SK-N-SH (cell line): ENCODE measurements at places on chromosomes 7 and 10. TPM values are rescaled to one million over a fixed set of nuclear protein-coding genes. Genes with fewer than 3 reads are reported as not detected.
A peak's percentile ranks its signal among the peaks of the same experiment; 100 is the strongest.

SH3PXD2A gene
- polyA plus RNA-seq = 2.1 and 2.5 TPM in 2 replicates

CADPS2 gene
- 0.05 TPM in 2 replicates for polyA plus RNA-seq

MAGI2 gene
- 1.1 and 1.2 TPM in 2 replicates for polyA plus RNA-seq

EGR2 gene
- polyA plus RNA-seq = 0.25 and 0.47 TPM in 2 replicates

DNA sequence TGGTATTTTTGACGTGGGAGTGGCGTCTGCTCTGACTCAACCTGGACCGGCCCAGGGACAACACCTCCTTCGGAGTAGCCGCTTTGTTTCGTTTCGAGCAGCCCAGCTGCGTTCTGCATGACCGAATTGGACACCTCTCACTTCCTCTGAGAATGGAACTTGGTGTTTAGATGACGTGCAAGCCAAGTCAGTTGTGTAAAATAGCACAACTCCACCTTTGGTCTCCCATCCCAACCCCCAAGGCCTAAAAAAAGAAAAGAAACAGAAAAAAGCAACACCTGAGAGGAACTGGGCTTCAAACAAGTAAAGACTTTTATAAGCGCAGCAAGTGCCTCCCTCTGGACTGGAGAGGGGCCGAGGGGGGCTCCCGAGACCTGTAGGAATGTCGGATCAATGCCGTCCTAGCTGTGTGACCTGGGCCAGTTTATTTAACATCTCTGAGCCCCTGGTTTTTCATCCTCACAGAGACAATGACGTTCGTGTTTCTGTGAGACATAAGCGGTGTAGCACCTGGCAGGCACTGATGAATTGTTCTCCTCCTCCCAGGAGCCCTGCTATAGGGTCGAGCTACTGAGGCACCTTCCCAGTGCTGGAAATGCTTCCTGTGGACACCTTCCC, 52.0 kb upstream of the SMNDC1 start:
- H3K36me3 ChIP-seq = no peaks in the 10 kb centered on the region
- no peaks in the 10 kb centered on the region for H3K27me3 ChIP-seq
- DNase-seq = no peak
- H3K4me3 ChIP-seq = no peak overlapping the region
- H3K27ac ChIP-seq = no peak overlapping the region
- H3K4me1 ChIP-seq = peaks cover 17% of the 10 kb centered on the region

DNA sequence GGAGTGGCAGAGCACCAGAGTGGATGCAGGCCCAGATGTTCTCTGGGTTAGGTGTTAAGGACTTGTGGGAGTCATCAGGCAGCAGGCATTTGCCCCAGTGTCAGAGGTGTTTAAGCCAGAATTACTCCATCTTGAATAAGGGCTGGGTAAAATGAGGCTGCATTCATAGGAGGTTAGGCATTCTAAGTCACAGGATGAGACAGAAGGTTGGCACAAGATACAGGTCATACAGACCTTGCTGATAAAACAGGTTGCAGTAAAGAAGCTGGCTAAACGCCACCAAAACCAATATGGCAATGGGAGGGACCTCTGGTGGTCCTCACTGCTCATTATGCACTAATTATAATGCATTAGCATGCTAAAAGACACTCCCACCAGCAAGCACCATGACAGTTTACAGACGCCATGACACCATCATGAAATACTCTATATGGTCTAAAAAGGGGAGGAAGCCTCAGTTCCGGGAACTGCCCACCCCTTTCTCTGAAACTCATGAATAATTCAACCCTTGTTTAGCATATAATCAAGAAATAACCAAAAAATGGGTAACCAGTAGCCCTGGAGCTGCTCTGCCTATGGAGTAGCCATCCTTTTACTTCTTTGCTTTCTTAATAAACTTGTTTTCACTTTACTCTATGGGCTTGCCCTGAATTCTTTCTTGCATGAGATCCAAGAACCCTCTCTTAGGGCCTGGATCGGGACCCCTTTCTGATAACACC, 882 bp upstream of the LRRC61 start:
- DNase-seq = no peak
- no peaks in the 10 kb centered on the region for H3K36me3 ChIP-seq
- peaks cover 5% of the 10 kb centered on the region; the same call in 1 of the 2 replicates for H3K27me3 ChIP-seq
- H3K27ac ChIP-seq = no peak overlapping the region

GRCh38 chr10:70477661-70478162, 855 bp upstream of the PALD1 start:
- peaks cover 55% of the 10 kb centered on the region; the same call in 1 of the 2 replicates for H3K4me1 ChIP-seq
- H3K27ac ChIP-seq = peak overlapping the region; percentile 50; the same call in 1 of the 2 replicates
- peak overlapping the region; percentile 53 for H3K4me3 ChIP-seq
- peak; percentile 68 for DNase-seq

DNA sequence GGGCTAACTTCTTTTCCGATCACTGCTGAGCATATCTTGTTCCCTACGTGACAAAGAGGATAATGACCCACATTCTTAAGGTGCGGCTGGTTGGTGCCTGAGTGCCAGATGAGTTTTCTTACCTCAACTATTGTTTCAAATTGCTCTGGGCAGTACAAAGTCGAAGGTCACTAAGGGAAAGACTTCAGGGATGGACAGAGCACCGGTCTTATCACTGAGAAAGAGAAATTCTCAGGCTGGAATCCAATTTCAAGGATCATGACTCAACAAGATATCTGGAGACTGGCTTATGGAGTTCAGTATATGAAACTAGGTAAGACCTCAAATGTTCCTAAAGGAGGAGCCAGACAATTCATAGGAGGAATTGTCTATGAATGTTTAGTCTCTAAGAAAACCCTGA, 780.3 kb downstream of the SUGCT start:
- H3K27me3 ChIP-seq = no peaks in the 10 kb centered on the region
- no peaks in the 10 kb centered on the region for H3K36me3 ChIP-seq
- H3K4me3 ChIP-seq = no peak overlapping the region
- no peak overlapping the region for H3K27ac ChIP-seq

DNA sequence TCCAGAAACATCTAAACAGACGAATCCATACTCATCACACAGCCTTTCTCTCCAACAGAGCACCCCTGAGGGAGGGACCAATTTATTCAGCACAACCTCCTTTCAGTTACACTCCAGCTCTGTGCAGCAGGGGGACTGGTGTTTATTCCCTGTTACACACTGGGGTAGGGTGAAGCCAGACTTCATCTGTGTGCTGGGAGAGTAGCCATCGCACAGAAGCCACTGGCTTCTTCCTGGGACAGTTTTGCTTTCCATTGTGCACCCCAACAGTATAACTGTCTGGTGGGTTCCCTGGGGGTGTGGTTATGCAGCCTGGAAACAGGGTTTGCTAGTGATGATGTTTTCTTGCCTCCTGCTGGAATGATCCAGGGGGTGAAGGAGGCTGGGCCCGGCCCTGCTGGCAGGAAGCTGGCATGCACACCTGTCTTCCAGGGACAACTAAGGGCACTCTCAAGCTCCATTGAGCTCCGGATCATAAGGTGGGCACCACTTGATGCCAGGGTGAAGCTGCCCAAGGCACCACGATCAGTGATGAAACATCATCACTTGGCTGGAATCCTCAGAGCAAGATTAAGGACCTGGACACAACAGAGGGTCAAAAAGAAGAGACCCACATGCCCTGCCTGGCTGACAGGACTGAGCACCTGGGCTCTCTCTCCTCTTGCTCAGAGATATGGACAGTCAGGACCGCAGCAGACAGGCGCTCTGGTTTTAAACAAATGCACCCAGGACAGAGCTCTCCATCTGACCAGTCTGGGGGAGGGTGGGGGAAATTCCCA, 293.2 kb downstream of the GRID1 start:
- H3K4me1 ChIP-seq = peaks cover 7% of the 10 kb centered on the region; the same call in 1 of the 2 replicates
- H3K27ac ChIP-seq = no peak overlapping the region
- peak; percentile 43 for DNase-seq
- no peak overlapping the region for H3K4me3 ChIP-seq

DNA sequence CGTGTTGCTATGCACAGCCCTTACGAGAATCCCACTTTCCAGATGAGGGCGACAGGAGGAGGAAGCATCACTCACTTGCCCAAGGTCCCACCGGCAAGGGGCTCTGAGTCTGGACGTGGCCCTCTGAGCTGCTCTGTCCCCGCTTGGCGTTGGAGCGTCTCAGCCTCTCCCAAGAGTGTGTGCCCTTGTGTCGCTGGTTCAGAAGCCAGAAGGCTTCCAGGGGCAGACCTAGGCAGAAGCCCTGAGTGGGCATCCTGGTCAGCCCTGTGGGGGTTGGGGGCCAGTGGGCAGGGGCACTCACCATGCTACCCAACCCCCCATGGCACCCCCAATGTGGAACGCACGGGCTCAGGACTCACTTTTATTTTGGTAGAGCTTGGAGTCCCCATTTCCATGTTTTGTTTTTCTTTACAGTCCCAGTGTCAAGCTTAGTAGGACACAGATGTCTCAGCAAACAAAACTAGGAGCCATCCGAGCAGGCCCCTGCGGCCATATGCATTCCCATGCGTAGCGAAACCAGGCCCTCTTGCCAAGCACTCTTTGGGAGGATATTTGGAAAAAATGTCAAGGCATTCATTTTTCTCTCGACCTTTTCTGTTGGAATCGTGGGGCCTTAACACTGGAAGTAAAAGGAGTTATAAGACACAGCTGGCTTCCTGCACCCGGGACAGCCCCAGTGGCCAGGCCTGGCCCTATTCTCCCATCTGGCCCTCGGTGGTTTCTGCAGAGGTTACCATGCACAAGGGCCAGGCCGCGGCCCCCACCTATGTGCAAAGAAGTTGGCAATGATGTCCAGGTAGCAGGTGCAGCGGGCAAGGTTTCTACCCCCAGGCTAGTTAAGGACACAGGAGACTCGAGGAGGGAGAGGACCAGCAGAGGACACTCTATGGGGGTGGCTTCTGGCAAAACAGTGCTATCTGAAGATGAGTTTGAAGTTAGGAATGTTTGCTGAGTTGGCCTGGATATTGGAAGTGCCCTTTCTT, 97.0 kb downstream of the LHPP start:
- no peak overlapping the region for H3K4me3 ChIP-seq
- no peaks in the 10 kb centered on the region for H3K4me1 ChIP-seq
- H3K36me3 ChIP-seq = no peaks in the 10 kb centered on the region
- no peaks in the 10 kb centered on the region for H3K27me3 ChIP-seq
- H3K27ac ChIP-seq = no peak overlapping the region

- no peak overlapping the region for H3K4me3 ChIP-seq
- H3K4me1 ChIP-seq = no peaks in the 10 kb centered on the region
- no peaks in the 10 kb centered on the region for H3K27me3 ChIP-seq
- no peaks in the 10 kb centered on the region for H3K36me3 ChIP-seq
- DNase-seq = no peak
Observed at GRCh38 chr7:154750353-154750801, 252.5 kb downstream of the PAXIP1 start.
